ENCODE measurements at places on chromosomes 2 and 18.

- no peak for DNase-seq
Observed at GRCh38 chr18:48797841-48798255, 152.9 kb downstream of the SMAD7 start.

DNA sequence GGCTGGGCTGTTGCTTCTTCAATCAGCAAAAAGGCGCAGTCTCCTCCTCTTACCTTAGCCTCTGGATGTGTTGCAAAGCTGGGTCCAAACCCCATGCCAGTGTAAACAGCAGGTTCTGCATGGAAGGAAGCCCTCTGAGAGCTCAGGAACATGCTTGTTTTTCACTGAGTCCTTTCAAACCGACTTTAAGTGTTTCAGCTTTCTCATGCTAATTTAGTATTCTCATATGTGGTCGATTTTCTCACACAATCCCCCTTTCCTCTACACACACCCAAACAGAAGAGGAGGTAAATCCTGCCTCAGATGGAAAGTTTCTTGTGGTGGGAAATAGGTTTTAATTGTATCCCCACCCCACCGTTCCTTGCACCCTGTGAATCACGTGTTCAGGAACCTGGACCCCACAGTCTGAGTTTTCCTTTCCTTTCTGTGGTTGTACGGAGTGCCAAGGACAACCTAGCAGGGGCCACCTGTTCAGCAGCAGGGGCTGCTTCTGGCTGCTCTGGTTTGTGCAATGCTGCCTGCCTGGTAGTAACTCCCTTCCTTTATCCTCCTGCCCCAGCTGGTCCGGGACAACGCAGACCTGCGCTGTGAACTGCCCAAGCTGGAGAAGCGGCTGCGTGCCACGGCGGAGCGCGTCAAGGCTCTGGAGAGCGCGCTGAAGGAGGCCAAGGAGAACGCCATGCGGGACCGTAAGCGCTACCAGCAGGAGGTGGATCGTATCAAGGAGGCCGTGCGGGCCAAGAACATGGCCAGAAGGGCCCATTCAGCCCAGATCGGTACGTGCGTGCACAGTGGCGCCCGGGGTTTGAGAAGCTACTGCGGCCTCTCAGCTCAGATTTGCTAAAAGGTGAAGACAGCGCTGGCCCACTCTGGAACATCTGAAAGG lies 28.7 kb upstream of the LYPD6B start:
- no peak for DNase-seq

DNA sequence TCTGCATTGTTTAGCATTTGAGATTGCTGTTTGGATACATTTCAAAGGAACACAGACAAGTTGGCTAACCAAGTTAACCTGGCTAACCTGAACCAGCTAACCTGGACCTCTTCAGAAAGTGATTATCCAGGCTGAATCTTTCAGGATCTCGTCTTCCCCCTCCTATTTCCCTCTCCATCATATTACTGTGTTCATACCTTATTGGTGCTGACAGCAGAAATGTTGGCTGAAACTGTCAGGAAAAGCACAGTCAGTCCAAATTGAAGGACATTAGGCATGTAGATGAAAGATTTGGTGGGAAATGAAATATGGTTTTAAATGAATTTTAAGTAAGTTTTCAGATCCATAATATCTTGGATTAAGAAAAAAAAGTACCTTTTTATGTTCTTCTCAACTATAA lies 92.5 kb upstream of the NEUROD1 start:
- no peak for DNase-seq

GRCh38 chr2:190537765-190538164 lies 3.2 kb upstream of the NEMP2 start:
- DNase-seq: no peak

- DNase-seq: no peak
Observed at GRCh38 chr18:80154293-80154692, 45.2 kb downstream of the ADNP2 start.

- DNase-seq: no peak
Observed at GRCh38 chr2:66507673-66508201, 72.8 kb downstream of the MEIS1 start.

GRCh38 chr2:177359836-177360595 lies 32.6 kb upstream of the AGPS start:
- DNase-seq: no peak

Data from stimulated activated CD8-positive, alpha-beta memory T cell treated with anti-CD3 and anti-CD28 coated beads, Interleukin-15, amount 100 ng/mL, for 24 hours (primary cell).